ENCODE measurements at places on chromosomes 4 and X.
A peak's percentile ranks its signal among the peaks of the same experiment; 100 is the strongest.

GRCh38 chr4:15410750-15411149 is 17.1 kb upstream of the C1QTNF7 start:
- no peak for DNase-seq

GRCh38 chr4:8603931-8604330 is 11.4 kb downstream of the CPZ start:
- no peak for DNase-seq

- DNase-seq = peak; percentile 5
Observed at GRCh38 chr4:94339779-94340178, 2.9 kb downstream of the HPGDS start.

DNA sequence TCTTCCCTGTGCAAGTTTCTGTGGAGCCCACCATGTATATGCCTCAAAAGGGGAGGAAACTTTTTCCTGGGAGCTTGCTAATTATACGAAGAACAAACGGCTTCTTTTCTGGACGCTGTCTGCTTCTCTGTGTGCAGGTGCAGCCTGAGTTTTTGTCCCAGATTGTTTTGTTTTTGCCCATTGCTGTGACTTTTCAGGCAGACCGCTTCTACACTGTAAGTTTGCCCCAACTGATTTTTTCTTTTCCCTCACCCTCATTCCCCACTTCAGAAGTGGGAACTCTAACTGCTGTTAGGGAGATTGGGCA is 51.9 kb downstream of the HMGB2 start:
- no peak for DNase-seq

GRCh38 chr4:139295206-139295941 is 5.9 kb upstream of the NAA15 start:
- peak; percentile 99 for DNase-seq

- no peak for DNase-seq
Observed at GRCh38 chrX:139448996-139449395, 81.5 kb upstream of the F9 start.

DNA sequence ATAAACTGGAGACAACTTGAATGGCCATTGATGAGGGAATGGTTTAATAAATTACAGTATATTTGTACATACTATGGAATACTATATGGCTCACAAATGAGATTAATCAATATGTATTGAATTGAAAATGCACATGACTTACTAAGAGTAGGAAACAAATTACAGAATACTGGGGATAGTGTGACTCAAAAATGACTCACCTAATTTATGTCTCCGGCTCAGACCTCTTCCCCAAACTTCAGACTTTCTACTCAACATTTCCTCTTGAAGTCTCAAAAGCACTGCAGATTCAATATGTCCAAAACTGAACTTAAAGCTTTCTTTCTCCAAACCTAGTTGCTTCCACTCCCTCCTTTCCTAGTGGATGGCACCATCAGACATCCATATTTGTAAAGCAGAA is 28.8 kb upstream of the GRIA3 start:
- no peak for DNase-seq

DNA sequence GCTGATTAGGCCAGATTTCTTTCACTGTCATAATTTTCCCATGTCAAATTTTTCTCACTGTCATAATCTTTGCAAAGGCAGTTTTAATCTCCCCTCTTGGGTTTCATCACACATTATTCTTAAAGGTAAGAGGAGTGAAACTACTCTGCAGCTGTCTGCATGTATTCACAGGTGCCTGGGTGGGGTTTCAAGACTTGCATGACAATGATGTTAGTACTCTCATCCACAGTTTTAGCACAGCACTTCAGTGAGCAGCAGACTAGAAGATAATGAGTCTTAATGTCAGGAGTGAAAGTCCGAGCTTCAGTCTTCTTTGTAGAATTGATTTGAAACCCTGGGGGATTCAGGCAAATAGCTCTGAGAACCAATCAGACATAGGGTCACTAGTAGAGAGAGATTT is 182.5 kb upstream of the GALNT7 start:
- no peak for DNase-seq

- no peak for DNase-seq
Observed at GRCh38 chrX:38249965-38250364, 29.3 kb upstream of the SRPX start.

DNA sequence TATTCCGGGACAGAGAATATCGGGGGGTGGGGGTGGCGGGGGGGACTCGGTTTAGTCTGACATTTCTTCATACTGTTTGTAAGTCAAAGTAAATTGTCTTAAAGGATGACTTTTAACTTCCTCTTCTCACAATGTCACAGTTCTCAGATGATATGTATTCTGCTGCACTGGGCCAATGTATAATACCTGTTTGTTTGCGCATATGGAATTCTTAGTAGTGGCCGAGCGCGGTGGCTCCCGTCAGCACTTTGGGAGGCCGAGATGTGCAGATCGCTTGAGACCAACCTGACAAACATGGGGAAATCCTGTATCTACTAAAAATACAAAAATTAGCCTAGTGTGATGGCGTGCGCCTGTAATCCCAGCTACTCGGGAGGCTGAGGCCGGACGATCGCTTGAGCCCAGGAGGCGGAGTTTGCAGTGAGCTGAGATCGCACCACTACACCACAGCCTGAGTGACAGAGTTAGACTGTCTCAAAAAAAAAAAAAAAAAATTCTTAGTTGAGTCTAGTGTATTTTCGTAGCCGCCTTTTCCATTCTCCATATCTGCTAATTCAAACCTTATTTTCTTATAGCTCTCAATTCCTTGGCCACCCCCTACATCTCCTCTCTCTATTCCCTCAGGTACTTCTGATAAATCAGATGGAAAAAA is 851 bp downstream of the POLR2B start:
- peak; percentile 71 for DNase-seq

GRCh38 chr4:145694929-145695328 is 15.0 kb downstream of the C4orf51 start:
- no peak for DNase-seq

GRCh38 chr4:105651884-105652283 is 56.6 kb downstream of the INTS12 start:
- no peak for DNase-seq

GRCh38 chr4:170109586-170110284 is 20.0 kb upstream of the AADAT start:
- DNase-seq = no peak

- no peak for DNase-seq
Observed at GRCh38 chr4:7741946-7742806, 197.5 kb downstream of the AFAP1 start.

- no peak for DNase-seq
Observed at GRCh38 chrX:129461801-129462456, 61.4 kb downstream of the SMARCA1 start.

- no peak for DNase-seq
Observed at GRCh38 chr4:102503831-102504786, 3.0 kb downstream of the NFKB1 start.

DNA sequence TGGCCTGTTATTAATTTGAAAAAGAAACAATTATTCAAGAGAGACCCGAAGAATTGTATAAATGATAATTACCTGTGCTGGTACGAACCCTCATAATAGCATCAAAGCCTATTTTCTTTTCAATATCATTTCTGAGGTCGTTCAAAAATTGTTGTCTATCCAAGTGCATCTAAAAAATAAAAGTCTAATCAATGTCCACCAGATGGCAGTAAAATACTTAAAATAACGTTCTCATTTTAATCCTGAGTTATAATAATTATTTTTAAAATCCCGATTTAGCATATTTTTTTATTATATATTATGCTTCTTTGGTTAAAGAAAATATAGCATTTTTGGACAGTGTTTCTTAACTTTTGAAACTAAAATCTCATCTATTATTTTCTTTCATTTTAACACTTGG is 55.7 kb downstream of the METTL14 start:
- no peak for DNase-seq

GRCh38 chrX:27751976-27752375 is 55.8 kb upstream of the MAGEB10 start:
- no peak for DNase-seq

DNA sequence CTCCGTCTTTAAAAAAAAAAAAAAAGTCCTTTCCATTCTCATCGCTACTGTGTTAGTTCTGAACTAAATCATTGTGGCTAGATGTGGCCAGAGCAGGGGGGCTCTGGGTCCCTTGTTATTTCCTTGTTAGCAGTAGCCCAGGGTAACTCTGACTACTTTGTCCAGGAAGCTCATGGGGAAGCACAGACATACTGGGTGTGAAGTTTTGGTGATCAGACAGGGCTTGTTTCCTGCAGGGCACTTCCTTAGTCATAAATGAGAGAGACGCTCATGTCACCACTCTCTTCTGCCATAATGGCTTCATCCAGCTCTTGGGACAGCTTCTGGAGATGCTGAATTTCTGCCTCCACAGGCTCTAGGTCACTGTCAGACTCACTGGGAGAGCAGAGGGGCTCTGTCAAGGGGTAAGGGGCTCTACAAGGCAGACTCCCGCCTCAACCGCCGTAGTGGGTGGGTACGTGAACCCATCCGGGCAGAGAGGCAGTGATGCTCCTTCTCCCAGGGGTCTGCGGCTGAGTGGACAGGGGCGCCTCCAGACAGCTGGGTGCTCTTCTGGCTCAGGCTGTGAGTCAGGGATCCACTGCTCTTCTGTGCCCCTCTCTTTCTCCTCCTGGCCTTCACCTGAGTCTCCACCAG is 12.9 kb downstream of the STIM2 start:
- peak; percentile 75 for DNase-seq

DNA sequence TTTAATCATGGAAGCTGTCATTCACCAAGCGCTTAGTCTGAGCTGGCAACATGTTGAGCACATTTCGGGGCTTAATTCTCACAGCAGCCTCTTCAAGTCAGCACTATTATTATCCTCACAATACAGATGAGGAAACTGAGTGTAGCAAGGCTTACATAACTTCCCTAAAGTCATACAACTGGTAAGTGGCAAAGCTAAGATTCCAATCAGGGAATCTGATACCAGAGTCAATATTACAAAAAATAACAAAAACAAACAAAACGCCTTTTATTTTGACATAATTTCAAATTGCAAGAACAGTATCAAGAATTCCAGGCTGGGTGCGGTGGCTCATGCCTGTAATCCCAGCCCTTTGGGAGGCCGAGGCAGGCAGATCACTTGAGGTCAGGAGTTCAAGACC is 120.4 kb upstream of the DUSP21 start:
- DNase-seq = no peak

GRCh38 chrX:23930894-23931604 is 23.2 kb downstream of the CXorf58 start:
- no peak for DNase-seq

DNA sequence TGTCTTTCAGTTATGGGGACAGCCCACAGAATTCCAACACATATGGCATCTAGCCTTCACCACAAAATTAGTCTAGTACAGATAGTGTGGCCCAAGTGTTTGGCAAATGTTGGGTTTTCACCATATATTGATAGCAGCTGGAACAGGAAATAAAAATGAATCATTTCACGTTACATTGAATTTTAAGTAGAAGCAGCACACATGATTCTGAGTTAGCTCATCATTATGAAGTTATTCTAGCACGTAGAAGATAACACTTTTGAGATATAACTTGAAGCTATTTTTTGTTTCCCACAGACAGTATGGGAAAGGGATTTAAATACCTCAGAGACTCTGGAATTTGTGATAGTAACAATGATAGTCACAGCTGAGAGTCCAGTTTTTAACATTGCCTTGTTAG is 118.7 kb downstream of the FAT4 start:
- no peak for DNase-seq

All from activated T-cell treated with anti-CD3 and anti-CD28 coated beads, Interleukin-2, amount 50 U/mL, for 72 hours (primary cell).